ENCODE measurements at places on chromosomes 1 and 21. TPM values are rescaled to one million over a fixed set of nuclear protein-coding genes. Genes with fewer than 3 reads are reported as not detected.

DNA sequence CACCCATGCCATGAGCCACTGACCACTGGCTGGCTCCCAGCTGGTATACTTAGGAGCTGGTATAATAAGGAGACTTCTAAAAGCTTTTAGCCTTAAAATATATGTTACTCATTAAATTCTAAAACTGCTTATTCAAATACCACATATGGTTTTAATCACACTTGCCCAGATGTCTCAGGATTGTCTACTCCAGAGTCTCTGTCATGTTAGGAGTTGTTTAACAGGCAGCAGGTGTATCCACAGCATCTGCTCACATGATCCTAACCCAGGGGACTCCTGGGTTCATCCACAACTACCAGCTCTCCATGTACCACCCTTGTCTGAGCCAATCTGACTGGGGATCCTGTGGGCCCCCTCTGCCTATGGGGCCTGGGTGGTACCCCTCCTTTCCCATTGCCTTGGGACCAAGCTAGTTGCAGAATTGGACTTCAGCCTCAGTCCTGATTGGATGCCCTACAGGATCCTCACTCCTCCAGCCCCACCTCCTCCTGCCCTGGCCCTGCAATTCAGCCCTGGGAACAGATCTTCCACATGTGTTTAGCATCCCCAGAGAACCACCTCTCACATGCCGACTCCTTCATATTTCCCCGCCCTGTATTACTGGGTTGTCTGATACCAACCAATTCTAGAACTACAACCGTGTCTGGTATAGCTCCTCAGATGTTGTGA is 61.3 kb downstream of the BCAR3 start:
- DNase-seq = no peak

GRCh38 chr1:36941316-36941978 is 92.9 kb downstream of the GRIK3 start:
- DNase-seq = no peak

GRCh38 chr1:78168306-78168705 is 122.5 kb downstream of the GIPC2 start:
- no peak for DNase-seq

DNA sequence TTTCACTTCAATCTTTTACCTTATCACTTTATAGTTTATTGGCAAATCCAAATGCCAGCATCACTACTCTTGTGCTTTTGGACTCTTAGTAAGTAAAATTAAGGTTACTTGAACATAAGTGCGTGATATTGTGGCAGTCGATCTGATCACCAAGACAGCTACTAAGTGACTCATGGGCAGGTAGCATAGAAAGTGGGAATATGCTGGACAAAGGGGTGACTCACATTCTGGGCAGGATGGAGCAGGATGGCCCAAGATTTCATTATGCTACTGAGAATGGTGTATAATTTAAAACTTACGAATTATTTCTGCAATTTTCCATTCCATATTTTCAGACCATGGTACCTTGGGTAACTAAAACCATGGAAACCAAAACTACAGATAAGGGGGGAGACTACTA is 120.2 kb downstream of the ROR1 start:
- no peak for DNase-seq

- DNase-seq = no peak
Measured at GRCh38 chr1:182602935-182603645, 1.1 kb downstream of the RGS16 start.

DNA sequence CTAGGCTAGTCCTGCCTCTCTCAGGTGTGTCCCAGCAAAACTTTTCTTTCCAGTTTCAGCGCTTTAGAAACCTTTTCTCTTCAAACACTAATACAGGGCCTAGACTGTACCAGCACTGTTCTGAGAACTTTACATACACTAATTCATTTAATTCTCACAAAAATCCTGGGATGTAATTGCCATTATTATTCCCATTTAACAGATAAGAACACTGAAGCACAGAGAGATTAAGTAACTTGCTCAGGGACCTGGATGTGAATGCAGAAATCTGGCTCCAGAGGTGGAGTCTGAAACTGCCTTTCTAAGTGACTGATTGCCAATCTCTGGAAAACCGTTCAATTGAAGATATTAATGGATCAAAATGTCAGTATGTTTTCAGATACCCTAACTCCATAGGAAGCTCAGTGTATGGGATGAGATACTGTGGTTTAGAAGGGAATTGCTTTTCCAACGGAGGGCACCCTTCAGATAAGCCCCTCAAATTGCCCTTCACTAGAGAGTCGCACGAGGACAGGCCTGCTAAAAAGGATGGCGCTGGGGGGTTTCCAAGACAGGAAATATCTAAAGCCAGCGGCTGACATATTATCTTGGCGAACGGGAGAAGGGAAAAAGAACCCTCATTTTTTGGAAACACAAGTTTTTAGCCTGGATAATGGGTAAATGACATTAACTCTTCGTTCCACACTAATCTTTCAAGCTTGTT is 698 bp upstream of the UCK2 start:
- DNase-seq = no peak

GRCh38 chr1:3884966-3885365 is 15.1 kb downstream of the C1orf174 start:
- no peak for DNase-seq

- DNase-seq = no peak
Measured at GRCh38 chr1:34785875-34786470, 5.0 kb downstream of the GJB3 start.

GRCh38 chr1:26276432-26276838 is 3.5 kb upstream of the SH3BGRL3 start:
- DNase-seq = no peak

- DNase-seq = no peak
Measured at GRCh38 chr1:214570442-214570841, 19.0 kb upstream of the PTPN14 start.

GRCh38 chr1:6770751-6771440 is 14.4 kb upstream of the CAMTA1 start:
- DNase-seq = no peak

- peak; percentile 12 for DNase-seq
Measured at GRCh38 chr1:205407970-205408369, 13.9 kb downstream of the LEMD1 start.

DNA sequence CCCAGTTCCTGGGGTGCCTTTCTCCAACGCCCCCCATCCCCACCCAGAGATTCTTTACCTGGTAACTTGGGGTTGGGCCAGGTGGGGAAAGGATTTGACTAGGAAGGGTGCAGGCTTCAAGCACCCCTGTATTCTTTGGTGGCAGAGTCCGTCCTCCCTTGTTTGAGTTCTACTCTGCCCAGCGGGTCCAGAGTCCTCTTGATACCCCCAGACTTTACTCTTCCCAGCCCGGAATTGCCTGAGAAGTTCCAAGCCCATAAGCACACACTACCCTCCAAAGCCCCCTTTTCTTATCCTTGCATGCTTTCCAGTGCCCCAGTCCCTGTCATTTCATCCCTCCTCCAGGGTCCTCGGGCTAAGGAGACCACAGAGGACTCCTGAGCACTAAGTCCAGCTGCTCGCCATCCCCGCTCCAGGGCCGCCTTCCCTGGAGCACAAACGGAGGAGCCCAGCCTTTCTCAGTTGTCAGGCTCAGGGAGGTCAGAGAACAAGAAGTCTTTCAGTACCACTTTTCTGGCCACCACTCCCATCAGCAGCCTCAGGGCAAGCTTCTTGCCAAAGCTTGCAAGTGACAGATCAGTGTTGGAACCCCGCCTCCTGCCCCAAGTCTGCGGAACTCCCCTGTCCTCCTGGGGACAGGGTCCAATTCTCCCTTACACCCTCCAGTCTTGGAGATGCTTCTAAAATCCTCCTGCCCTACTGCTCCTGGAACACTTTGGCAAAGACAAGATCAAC is 12.2 kb downstream of the SLC45A3 start:
- DNase-seq = no peak

DNA sequence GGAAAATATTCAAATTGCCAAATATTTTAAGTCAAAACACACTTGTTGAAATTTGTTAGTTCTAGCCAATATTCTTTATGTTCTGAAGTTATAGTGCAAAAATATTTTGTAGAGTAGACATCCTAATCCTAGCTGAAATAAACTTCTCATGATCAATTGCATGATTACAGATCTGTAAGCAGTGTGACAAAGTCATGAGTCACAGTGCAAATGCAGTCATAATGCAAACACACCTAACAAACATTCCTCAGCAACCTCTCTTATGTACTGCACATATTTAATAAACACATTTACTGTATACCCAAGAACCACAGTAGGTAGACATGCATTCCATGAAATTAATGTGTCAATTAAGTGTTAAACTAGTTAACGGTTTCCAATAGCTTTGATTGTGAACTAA is 1857.4 kb downstream of the NCAM2 start:
- DNase-seq = no peak

DNA sequence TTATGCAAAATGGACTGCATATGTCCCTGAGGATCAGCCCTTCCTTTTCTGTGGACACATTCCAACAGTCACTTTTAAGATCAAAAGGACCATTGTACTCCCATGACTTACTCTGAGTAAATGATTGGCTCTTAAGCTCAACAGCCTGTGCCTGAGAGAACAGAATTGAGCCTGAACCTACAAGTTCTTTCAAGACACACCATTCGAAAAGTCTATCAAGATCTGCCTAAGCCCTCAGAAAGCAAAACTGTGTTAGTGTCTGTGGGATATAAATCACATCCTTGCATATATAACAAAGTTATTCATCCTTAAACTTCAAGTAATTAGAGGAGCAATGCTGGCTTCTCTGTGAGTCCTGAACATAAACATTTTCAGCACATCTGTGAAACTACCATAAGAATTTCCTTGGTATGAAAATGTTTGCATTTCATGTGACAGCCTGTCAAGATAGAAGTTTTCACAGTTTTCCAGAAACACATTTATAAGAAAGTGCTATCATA is 41.6 kb downstream of the PCNX2 start:
- DNase-seq = no peak

DNA sequence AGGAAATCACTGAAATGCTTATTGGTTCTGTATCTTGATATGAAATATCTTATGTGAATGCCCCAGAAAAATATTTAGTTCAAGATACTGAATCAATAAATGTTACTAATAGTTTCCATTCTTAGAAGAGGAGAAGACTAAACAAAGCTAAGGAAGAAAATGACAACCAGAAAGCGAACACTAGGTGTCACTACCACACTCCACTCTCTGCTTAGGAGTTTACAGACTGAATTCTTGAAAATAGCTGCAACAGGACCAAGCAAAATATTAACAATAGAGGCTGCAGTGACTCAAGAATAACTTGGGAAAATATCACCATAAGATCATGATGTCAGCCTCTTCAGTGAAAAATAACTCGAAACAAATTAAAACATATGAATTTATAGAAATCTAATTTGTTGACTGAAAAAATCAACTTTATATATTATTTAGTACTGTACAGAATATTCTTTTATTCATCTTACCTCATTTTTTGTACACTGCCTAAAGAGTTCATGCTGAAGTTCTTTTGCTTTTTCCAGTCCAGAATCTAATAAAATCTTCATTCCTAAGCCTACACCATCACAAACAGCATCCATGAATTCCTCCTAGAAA is 61.6 kb downstream of the KIF14 start:
- DNase-seq = no peak

DNA sequence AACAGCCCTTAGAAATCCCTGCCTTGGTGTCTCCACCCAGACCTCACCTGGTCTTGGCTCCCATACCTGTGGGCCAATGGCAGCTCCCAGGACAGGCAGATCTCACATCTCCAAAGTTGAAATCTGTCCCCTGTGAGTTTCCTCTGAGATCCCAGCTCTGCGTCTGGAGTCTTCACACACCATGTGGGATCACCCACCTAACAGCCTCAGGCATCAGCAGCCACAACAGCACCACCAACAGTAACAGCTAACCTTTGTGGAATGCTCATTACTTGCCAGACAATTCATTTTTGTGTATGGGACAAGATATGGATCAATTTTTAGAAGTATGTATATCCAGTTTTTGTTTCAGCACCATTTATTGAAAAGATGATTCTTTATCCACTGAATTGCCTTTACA is 523.2 kb downstream of the MATN1 start:
- peak; percentile 42 for DNase-seq

- DNase-seq = no peak
Measured at GRCh38 chr1:227958617-227959324, 11.0 kb upstream of the WNT9A start.

DNA sequence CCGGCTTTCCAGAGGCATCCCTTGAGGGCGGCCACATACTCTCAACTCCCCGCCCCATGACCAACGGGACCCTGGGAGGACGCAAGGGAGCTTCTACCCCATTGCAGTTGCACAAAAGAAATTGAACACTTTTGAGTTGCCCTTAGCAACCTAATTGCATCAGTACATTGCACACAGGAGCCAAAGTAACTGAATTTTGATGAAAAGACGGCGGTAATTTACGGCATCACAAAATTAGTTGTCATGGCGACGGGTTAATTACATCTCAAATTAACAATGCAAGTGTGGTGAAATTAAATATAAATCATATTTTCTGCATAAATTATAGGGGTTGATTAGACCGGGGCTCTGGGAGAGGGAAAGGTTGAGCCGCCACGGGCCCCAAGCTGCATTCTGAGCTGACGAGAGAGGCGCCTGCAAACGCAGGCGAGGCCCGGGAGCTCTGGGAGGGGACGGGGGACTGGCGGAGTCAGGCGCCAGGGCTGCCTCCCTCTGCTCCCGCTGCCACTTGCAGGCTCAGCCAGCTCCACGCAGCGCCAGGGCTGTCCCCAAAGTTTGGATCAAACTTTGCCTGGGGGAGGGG is 61.4 kb downstream of the CASZ1 start:
- DNase-seq = no peak

GRCh38 chr1:209895709-209896108 is 42.3 kb upstream of the SYT14 start:
- DNase-seq = no peak

GRCh38 chr1:66331658-66332547 is 202.1 kb upstream of the SGIP1 start:
- peak; percentile 90 for DNase-seq

DNA sequence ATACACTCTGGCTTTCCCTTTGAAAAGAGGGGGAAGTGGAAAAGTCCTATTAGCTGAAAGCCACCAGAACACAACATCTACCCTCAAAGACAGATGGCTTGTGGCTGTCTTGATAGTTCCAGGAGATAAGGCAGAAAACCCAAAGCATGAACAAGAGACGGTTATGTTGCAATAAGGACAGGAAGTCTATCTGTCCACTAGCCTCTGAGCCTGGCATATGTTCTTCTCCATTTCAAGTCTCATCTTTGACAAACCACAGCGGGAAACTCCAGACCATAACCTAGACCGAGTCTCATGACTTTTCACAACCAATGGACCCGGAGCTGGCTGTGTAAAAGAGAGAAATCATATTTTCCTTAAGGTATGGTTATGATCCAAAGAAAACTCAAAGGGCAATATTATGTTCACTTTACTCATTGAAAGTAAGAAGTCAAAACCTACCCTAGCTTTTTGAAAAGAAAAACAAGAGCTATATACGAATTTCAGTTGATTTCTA is 33.8 kb downstream of the DUSP10 start:
- no peak for DNase-seq

- DNase-seq = no peak
Measured at GRCh38 chr1:243718022-243718421, 132.0 kb downstream of the AKT3 start.

GRCh38 chr1:70066711-70067110 is 138.7 kb downstream of the LRRC40 start:
- DNase-seq = no peak

Gene CACNA1S
- 0.04 TPM for total RNA-seq

Gene ANGPTL3
- not detected for total RNA-seq

Gene OR2T35
- not detected for total RNA-seq

Gene MIXL1
- total RNA-seq = not detected

Gene SLC30A10
- 0.55 TPM for total RNA-seq

Gene KCNC4
- total RNA-seq = 8.0 TPM

Gene DYNLT5
- total RNA-seq = not detected

Gene NUP210L
- not detected for total RNA-seq

Gene FCRLA
- 2.0 TPM for total RNA-seq

Gene KDF1
- 45.8 TPM for total RNA-seq

Measured in lower leg skin (tissue), 4 donors.